ENCODE measurements at places on chromosomes 2 and 18.
A peak's percentile ranks its signal among the peaks of the same experiment; 100 is the strongest.

DNA sequence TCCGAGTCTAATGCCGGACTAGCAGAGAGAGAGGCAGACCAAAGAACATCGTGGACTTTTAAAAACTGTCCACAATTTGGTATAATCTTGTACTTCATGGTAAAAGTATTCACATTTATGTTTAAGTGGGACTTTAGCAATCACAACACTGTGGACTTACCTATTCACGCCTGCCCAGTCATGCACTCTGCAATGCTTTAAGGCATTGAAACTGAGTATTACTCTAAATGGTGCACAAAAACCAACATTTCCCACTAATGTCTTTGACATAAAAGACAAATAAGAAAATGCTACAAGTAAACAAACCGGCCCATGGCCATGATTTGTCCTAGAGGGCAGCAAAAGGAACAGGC, 91.3 kb downstream of the ACVR1 start:
- H3K36me3 ChIP-seq, result peaks cover 6% of the 10 kb centered on the region
- DNase-seq, result no peak
- no peak overlapping the region for H3K4me3 ChIP-seq
- H3K4me1 ChIP-seq, result no peaks in the 10 kb centered on the region
- H3K27me3 ChIP-seq, result no peaks in the 10 kb centered on the region
- no peak overlapping the region for H3K27ac ChIP-seq

- H3K4me1 ChIP-seq, result no peaks in the 10 kb centered on the region
- no peaks in the 10 kb centered on the region for H3K27me3 ChIP-seq
- no peak for DNase-seq
- H3K36me3 ChIP-seq, result no peaks in the 10 kb centered on the region
Observed at GRCh38 chr2:117770730-117771129, 43.8 kb upstream of the DDX18 start.

DNA sequence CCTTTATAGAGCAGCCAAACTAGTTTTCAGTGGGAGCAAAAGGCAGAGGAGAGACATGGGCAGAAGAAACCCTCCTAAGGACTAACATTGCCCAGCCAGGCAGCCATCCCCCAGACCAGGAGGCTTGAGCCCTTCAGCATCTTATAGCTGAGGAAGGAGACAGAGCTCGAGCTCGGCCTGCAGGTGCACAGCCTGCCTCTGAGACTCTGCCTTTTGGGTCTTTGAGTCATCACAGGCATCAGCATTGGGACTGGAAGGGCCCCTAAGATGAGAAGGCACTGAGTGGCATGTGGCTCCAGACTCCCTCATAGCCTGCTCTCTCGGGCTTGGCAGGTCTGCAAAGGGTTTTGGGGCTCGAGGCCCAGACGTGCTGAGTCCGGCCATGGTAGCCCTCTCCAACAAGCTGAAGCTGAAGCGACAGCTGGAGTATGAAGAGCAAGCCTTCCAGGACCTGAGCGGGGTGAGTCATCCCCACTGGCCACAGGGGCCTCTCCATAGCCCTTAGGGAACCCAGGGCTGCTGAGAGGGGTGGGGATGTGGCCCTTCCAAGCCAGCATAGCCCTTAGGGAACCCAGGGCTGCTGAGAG, 84.1 kb downstream of the EPAS1 start:
- no peak for DNase-seq
- H3K27me3 ChIP-seq, result no peaks in the 10 kb centered on the region
- no peaks in the 10 kb centered on the region for H3K36me3 ChIP-seq
- H3K27ac ChIP-seq, result no peak overlapping the region

DNA sequence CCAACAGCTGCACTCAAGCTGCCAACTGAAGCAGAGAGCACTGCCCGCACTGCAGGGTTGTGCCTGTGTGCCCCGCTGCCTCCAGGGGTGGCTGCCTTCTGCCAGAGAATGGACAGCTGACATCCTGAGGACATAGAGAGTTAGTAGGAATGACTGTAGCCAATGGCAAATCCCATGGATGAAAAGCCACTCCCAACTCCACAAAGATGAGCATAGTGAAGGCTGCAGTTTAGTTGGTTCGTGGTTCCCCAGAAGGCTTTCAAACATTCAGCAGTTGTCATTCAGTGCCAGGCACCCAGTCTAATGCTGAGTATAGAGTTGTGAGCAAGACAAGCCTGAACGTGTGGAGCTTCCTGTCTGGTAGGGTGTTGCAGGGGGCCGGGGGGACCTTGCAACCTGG, 30.3 kb downstream of the GYPC start:
- no peaks in the 10 kb centered on the region for H3K36me3 ChIP-seq
- no peaks in the 10 kb centered on the region for H3K4me1 ChIP-seq
- no peak for DNase-seq
- no peak overlapping the region for H3K4me3 ChIP-seq
- no peaks in the 10 kb centered on the region for H3K27me3 ChIP-seq

GRCh38 chr18:9147440-9148202, 11.0 kb downstream of the ANKRD12 start:
- H3K4me1 ChIP-seq, result no peaks in the 10 kb centered on the region
- H3K27me3 ChIP-seq, result no peaks in the 10 kb centered on the region
- no peaks in the 10 kb centered on the region for H3K36me3 ChIP-seq
- no peak overlapping the region for H3K27ac ChIP-seq
- no peak overlapping the region for H3K4me3 ChIP-seq

DNA sequence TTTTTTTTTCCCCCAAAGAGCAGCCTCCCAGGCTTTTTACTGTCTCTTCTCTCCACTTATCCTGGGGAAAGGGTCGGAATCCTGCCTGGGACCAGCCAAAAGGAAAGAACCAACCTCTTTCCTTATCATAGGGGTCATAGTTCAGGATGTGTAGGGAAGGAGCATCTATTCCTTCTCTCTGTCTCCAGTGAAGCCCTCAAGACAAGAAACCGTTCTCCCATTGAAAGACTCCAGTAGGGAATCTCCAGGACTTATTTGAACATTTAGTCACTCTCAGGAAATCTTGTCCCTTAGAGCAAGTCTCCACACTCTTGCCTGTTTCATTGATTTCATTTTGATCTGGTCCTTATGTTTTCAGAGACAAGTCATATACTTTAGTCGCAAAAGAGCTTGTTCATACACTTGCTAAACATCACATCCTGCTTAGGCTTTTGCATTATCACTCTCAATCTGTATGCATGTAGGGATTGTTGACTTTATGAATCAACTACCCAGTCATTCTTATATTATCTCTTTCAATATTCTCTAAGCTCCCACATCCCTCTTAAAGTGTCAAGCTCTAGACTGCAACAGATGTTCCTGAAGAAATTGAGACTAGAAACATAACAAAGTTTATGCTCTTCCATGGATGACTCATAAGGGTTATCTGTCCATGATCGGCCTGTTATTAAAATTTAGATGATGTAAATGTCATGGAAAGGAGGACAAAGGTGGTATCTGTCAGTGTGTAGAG, 116.2 kb upstream of the ST6GAL2 start:
- no peaks in the 10 kb centered on the region for H3K27me3 ChIP-seq
- H3K27ac ChIP-seq, result no peak overlapping the region
- no peak overlapping the region for H3K4me3 ChIP-seq
- no peaks in the 10 kb centered on the region for H3K36me3 ChIP-seq
- DNase-seq, result no peak
- no peaks in the 10 kb centered on the region for H3K4me1 ChIP-seq

DNA sequence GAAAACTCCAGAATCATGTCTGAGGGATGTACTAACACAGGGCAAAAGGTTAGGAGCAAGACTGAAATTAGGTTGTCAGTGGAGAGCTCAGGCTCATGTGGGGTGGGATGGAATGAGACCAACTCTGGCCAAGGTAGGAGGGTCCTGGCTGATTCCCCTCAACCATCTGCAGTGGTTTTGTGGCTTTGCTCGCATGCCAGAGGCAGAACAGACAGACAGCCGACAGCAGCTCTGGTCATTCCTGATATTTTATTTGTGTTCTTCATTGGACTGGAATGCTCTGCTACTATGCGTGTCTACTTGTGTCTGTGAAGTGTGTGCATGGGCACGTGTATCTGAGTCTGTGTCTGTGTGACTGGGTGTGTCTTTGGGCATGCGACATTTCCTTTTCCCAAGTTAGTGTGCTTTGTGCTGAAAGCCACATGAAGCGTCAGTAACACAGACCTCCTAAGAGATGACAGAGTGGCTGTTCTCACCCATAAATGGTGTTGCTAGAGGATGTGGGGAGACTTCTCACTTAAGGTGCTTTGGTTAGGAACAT, 239.5 kb downstream of the CNTNAP5 start:
- H3K4me3 ChIP-seq, result no peak overlapping the region
- H3K4me1 ChIP-seq, result peaks cover 3% of the 10 kb centered on the region
- DNase-seq, result no peak
- H3K27me3 ChIP-seq, result no peaks in the 10 kb centered on the region
- H3K27ac ChIP-seq, result no peak overlapping the region

DNA sequence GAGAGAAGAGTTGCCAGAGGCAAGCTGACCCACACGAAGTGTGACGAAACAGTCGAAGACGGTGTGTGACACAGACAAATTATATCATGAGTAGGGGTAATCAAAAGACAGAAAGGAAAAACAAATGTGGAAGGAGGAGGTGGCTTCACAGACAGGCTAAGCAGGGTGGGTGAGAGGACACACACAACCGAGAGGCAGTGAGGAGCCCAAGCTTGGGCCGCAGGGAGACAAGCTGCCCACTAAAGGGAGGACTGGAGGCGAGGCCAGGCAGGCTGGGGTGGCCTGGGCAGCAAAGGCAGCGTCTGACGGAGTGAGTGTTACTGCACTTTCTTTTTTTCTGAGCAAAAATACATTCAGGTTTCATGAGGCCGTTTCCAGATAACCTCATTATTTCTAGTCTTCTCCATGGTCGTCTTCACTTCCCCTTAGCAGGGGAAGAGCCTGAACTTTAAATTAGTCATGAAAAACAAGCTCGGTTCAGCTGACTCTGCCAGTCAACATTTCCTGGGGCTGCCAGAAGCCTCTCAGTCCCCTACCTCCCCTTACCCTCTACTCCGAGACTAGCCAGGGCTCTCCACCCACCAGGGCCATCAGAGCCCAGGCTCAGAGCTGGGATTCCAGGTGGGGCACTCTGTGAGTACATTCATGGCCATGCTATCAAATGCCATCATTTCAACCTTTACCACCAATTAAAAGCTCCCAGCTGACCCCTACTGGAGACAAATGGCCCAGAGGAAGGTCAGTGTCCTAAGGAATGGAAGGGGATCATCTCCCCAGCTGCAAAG, 13.8 kb upstream of the ZFP36L2 start:
- no peak overlapping the region for H3K4me3 ChIP-seq
- no peaks in the 10 kb centered on the region for H3K4me1 ChIP-seq
- H3K27me3 ChIP-seq, result no peaks in the 10 kb centered on the region
- H3K27ac ChIP-seq, result no peak overlapping the region
- DNase-seq, result no peak

GRCh38 chr2:99850084-99850710, 292.2 kb downstream of the AFF3 start:
- H3K4me1 ChIP-seq, result no peaks in the 10 kb centered on the region
- H3K27ac ChIP-seq, result no peak overlapping the region
- no peak for DNase-seq
- no peak overlapping the region for H3K4me3 ChIP-seq

- H3K36me3 ChIP-seq, result no peaks in the 10 kb centered on the region
- H3K27ac ChIP-seq, result no peak overlapping the region
- H3K27me3 ChIP-seq, result no peaks in the 10 kb centered on the region
- no peaks in the 10 kb centered on the region for H3K4me1 ChIP-seq
- no peak for DNase-seq
- H3K4me3 ChIP-seq, result no peak overlapping the region
Observed at GRCh38 chr2:195608768-195609454, 48.1 kb upstream of the SLC39A10 start.

DNA sequence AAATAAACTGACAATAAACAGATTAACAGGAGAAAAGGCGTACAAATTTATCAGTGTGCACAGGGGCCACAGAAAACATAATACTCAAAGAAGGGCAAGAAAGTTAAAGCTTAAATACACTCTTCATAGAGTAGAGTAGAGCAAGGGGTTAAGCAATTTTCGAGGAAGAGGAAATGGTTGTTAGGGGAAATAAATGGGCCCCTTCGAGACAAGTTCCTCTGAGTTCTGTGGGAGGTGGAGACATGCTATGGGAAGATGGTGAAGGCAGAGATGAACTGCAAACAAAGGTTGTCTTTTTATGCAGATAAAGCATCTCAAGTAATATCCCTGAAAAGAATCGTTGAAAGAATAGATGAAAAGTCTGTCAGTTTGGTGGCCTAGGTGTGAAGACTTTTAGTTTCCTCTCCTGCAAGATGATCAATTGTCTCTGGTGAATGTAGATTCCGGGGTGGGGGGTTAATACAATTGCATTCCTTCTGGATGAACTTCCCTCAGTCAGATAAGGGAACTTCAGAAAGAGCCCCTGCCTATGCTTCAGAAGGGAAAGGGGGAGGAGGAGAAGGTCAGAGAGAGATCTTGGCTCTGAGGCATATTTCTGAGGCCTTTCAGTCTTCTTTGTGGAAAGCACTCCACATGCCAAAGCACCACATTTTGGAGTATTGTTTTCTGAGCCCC, 127.0 kb downstream of the METTL4 start:
- no peak for DNase-seq
- H3K27ac ChIP-seq, result no peak overlapping the region
- H3K27me3 ChIP-seq, result no peaks in the 10 kb centered on the region
- H3K4me3 ChIP-seq, result no peak overlapping the region
- no peaks in the 10 kb centered on the region for H3K4me1 ChIP-seq
- no peaks in the 10 kb centered on the region for H3K36me3 ChIP-seq

GRCh38 chr2:55252832-55253231, 16.2 kb downstream of the MTIF2 start:
- H3K27ac ChIP-seq, result no peak overlapping the region
- no peaks in the 10 kb centered on the region for H3K27me3 ChIP-seq
- H3K4me1 ChIP-seq, result no peaks in the 10 kb centered on the region
- DNase-seq, result no peak

- no peaks in the 10 kb centered on the region for H3K4me1 ChIP-seq
- no peak within 1 kb of the TSS for H3K27ac ChIP-seq
- no peak for DNase-seq
- no peaks in the 10 kb centered on the region for H3K36me3 ChIP-seq
- H3K27me3 ChIP-seq, result peaks cover 11% of the 10 kb centered on the region
Observed at GRCh38 chr2:112977559-112978056, at the start of gene IL36G. Gene IL36G, plus strand, starts transcription at chr2:112978006. Its CDS starts 633 bp downstream, at chr2:112978639.

DNA sequence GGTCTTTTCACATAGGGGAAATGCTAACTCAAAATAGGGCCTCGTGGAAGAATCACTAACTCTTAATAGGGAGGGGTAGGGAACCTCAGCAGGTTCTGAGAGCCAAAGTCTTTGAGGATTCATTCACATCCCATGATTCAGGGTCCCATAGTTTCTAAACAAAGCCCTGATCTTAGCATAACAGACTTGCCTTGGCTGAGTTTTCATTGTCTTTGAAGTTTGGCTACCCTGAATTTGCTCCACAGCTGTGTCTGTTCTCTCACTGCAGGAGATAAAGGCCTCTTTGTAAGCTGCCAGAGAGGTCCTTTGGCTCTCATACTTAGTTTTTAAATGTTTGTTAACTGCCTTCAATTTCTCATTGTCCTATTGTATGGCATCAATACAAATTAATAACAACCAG, 54.5 kb downstream of the ZDBF2 start:
- H3K36me3 ChIP-seq, result no peaks in the 10 kb centered on the region
- peak; percentile 23 for DNase-seq
- no peak overlapping the region for H3K4me3 ChIP-seq
- H3K4me1 ChIP-seq, result peaks cover 7% of the 10 kb centered on the region
- H3K27me3 ChIP-seq, result no peaks in the 10 kb centered on the region
- no peak overlapping the region for H3K27ac ChIP-seq

GRCh38 chr18:13437796-13438506, 219.4 kb downstream of the LDLRAD4 start:
- H3K4me1 ChIP-seq, result no peaks in the 10 kb centered on the region
- no peaks in the 10 kb centered on the region for H3K36me3 ChIP-seq
- DNase-seq, result no peak

- H3K4me1 ChIP-seq, result no peaks in the 10 kb centered on the region
- DNase-seq, result no peak
- no peak overlapping the region for H3K27ac ChIP-seq
- H3K27me3 ChIP-seq, result no peaks in the 10 kb centered on the region
- H3K4me3 ChIP-seq, result no peak overlapping the region
Observed at GRCh38 chr2:45496869-45497268, 114.2 kb downstream of the SRBD1 start.

All from neuronal stem cell (in vitro differentiated cells).